ENCODE measurements at places on chromosomes 4 and X.

DNA sequence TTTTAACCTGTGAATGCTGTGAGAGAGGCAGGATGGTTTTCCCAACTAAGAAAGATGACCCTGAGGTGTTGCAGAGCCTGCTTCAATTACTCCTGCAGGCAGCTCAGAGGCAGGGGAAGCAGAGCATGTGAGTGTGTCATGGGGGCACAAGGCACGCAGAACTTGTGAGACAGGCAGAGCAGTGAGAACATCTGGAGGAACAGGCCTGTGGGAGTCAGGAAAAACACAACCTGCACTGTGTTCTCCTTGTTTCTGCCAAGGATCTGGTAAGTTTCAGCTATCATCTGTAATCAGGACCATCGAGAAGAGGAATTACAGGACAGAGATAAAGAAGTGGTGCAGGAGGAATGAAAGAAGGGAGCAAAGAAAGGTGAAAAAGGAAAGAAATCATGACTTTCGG, 741.8 kb upstream of the INTU start:
- no peak for DNase-seq

- peak; percentile 38 for DNase-seq
These were observed 47.7 kb downstream of the SPRY1 start for GRCh38 chr4:123444290-123444731.

DNA sequence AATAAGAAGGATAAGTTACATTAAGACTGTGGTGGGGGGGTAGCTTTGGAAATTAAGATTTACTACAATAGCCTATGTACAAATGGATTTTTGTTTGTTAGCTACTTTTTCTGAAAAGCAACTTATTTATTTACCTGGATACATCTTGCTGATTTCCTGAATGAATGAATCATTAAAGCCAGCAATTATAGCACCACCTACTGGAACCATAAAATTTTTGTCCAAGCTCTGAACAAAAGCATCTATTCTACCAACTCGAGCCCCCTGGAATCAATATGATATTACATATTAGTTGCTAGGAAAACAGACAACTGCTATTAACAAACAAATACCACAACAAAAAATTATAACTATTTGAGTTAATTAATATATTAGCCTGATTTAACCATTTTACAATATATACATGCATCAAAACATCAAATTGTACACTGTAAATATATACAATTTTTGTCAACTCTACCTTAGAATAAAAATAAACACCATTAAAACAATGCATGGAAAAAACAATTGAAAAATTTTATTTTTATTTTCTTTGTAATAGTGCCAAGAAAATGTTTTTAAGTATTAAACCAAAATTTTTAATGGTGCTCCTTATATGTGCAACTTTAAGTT, 15.3 kb downstream of the SEPSECS start:
- DNase-seq: no peak

DNA sequence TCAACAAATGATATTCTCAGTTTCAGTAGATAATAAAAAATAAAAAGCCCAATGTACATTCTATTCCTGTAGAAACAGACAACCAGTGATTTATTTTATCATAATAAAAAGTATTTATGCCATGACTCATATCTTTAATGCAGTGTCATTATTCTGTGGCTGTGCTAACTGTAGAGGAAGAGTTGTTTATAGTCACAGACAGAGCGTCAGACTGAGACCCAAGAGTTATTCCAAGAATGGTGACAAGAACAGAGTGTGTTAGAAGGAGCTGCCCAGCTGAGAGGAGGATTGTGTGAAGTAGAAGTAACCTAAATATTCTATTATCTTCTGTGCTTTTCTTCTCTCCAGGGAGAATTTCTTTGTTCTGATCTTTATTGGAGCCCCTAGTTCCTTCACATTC, 210.7 kb downstream of the PPP1R2C start:
- no peak for DNase-seq

- DNase-seq: no peak
These were observed 4.4 kb upstream of the PRDX4 start for GRCh38 chrX:23662853-23663252.

DNA sequence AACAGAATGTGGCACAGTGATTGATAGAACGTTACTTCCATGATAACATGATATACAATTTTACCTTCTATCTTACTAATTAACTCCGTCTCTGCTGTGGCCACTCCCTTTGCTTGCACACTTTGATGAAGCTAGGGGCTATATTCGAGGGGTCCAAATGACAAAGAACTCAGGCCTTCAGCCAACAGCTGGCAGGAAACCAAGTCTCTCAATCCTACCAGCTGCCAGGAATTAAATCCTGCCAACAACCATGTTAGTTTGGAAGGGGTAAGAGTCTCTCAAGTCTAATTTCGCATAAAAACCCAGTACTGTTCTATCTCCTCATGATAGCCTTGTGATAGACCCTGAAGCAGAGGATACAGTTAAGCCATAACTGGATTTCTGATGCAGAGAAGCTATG, 1122.9 kb upstream of the PCDH10 start:
- no peak for DNase-seq

DNA sequence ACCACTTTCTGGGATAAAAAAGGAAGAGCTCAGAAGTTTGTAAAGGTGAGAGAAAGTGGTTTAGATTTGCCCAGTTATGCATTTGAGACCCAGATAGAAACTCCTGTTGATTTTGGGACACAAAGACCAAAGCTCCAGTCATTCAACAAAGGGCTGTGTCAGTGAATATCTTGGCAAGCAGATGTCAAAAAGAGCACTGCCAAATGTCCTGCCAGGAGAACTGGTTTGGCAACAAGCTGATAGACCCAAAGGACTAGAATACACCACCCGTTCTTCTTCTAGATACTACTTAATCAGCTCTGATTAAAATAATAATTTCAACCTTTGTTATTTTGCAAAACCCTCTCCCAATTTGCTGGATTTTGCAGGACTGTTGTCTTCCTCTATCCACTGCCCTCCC, 121.4 kb downstream of the NHS start:
- no peak for DNase-seq

GRCh38 chr4:150242820-150243458, 164.7 kb downstream of the DCLK2 start:
- no peak for DNase-seq
